ENCODE measurements at places on chromosomes 12 and 14. TPM values are rescaled to one million over a fixed set of nuclear protein-coding genes. Genes with fewer than 3 reads are reported as not detected.
A peak's percentile ranks its signal among the peaks of the same experiment; 100 is the strongest.

Gene NRL
- 0.77 TPM for total RNA-seq

Gene GALNT8
- under 0.01 TPM for total RNA-seq

DNA sequence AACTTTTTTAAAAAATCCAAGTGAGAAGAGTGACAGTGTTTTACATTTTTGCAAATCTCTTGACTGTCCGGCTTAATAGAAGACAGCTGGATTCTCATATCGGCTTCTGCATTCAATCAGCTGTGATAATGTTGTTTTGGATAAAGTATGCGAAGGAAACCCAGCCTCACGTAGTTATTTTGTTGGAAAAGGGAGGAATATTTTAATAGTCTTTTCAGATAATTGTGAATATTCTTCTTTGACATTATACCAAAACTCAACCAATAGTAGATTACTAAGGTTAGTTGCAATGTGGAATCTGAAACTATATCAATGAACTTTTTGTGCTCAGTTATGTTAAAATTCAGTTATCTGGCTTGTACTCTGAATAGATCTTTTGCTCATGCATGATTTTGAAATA, 276.5 kb downstream of the ZFP36L1 start:
- H3K4me1 ChIP-seq, result peaks cover 6% of the 10 kb centered on the region
- H3K27ac ChIP-seq, result no peak overlapping the region
- H3K27me3 ChIP-seq, result no peaks in the 10 kb centered on the region
- no peak for DNase-seq
- no peak overlapping the region for H3K4me3 ChIP-seq

- no peak overlapping the region for H3K4me3 ChIP-seq
- no peaks in the 10 kb centered on the region for H3K36me3 ChIP-seq
- no peaks in the 10 kb centered on the region for H3K4me1 ChIP-seq
- H3K27me3 ChIP-seq, result no peaks in the 10 kb centered on the region
These were observed 2.8 kb downstream of the ADAM21 start for GRCh38 chr14:70454731-70455130.

DNA sequence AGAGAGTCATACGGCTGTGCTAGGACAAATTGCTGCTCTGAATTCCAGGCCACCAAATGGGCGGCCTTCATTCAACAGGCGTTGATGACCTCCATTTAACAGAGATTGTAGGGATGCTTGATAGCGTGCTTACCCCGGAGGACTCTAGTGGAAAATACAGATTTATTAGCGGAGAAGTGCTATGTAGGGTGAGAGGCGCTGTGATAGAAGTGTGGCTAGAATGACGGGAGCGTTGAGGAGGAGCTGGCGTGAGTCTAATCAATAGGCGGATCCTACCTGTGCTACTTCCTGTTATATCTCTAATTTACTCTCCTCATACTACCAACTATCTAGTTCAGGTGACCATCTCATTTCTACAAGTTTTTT, 668 bp downstream of the MRPS35 start:
- H3K27me3 ChIP-seq, result no peaks in the 10 kb centered on the region
- peak overlapping the region; percentile 88 for H3K4me3 ChIP-seq
- peaks cover 2% of the 10 kb centered on the region for H3K4me1 ChIP-seq
- H3K36me3 ChIP-seq, result no peaks in the 10 kb centered on the region
- DNase-seq, result no peak

Data from fibroblast of lung (primary cell).